NCI-H2171 treated with DMSO at 0.1 percent for 48 hours (cell line): ENCODE measurements at places on chromosomes 7 and 10.

- no peak for DNase-seq
Observed at GRCh38 chr7:68442931-68443631, 1155.2 kb upstream of the AUTS2 start.

- DNase-seq, result peak; percentile 44
Observed at GRCh38 chr10:25113191-25114035, 61.4 kb upstream of the GPR158 start.

DNA sequence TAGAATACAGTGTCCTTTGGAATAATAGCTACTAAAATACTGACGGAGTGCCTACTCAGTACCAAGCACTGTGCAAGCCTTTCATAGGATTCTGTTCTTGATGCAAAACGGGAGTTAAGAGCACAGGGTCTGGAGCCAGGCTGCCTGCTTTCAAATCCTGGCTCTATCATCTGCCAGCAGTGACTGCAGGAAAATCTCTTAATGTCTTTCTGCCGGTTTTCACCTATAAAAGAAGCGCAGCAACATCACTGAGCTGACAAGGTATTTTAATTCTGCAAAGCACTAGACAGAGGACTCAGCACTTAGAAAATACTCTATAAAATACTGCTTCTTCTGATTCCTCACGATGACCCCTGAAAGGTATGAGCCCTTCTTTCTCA, 659 bp downstream of the FIGNL1 start:
- no peak for DNase-seq

DNA sequence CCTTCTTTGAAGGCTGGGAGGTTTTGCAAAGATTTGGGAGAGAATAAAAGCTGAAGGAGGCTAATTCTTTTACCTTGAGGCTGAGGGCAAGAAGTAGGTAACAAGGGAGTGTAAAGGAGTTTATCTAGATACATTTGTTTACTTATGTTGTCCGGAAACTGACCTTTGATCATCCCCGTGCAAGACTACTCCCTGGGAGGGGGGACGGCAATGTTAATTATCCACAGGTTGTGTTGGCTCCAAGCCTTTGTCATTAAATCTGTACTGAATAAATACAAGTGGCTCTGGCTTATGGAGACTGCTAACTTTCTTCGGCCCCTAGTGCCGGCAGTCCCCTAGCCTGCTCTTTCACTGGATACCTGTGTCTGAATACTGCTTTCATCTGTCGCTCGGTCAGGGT, 1250.6 kb upstream of the LRRTM3 start:
- DNase-seq, result no peak

GRCh38 chr10:73836427-73836980, 25.1 kb upstream of the NDST2 start:
- DNase-seq, result no peak

- no peak for DNase-seq
Observed at GRCh38 chr7:2245883-2246675, 4.1 kb downstream of the NUDT1 start.

- no peak for DNase-seq
Observed at GRCh38 chr10:72800741-72801092, 92.8 kb upstream of the OIT3 start.

- DNase-seq, result no peak
Observed at GRCh38 chr7:149654588-149654987, 118.8 kb downstream of the ZNF467 start.

- DNase-seq, result no peak
Observed at GRCh38 chr10:88342733-88343310, 240.3 kb downstream of the RNLS start.

DNA sequence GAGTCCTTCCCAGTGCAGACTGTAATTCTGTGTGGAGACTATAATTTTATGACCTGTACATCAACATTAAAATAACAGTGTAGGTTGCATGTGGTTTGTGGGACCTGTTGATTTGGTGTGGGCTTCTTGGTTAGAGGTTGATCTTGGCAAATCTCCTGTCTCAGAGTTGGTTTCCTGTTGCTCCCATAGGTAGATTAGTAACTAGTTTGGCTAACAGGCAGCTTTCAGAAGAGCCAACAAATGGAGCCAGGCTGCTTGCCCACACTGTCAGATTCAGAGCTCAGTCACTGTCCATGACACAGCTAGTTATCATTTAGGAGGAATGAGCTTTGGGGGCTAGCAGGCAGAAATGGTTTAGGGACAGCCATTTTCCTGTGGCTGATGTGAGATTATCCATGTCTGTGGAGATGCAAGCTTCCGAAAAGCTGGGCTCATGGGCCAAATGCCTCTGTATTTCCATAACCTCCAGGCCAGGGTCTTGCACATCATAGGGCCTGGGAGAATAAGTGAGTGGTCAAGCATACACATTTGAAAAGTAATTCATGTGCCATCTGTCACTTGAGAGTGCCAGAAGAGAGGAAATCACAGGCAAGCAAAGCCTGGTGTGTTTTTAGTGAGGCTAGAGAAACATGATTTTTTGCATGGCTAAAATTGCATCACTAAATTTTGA, 33.4 kb downstream of the CCM2 start:
- no peak for DNase-seq

DNA sequence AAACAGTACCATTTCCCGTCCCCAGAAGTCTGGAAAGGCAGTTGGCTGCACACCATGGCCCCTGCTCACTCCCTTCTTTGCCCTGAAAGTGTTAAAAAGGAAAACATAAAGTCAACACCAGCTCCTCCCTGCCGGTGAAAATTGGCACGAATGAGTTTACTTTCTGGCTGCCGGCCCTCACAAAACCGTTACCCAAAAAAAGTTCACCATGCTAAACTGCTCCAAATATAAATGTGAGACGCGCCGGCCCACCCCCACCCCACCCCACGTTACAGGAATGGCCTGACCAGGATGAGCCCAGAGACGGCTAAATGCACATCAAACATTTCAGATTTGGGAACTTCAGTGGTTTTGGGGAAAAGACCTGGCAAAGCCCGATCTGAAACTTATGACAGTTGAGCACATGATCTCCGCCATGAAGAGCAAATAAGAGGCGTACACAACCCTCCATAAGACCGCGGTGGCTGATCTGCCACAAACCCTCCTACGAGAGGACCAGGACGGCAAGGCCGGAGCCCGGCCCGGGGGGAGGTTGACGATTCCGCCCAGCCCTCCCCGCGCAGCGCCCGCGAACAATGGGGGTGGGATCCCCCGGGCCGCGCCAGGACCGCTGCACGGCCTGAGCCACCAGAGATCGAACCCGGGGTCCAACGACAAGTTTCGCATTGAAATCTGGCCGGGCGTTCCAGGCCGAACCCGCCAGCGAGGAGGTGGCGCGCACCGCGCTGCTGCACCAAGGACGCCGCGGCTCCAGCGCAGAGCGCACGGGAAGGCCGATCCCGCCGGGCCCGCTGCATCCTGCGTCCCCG, 952 bp downstream of the DIP2C start:
- peak; percentile 6 for DNase-seq

DNA sequence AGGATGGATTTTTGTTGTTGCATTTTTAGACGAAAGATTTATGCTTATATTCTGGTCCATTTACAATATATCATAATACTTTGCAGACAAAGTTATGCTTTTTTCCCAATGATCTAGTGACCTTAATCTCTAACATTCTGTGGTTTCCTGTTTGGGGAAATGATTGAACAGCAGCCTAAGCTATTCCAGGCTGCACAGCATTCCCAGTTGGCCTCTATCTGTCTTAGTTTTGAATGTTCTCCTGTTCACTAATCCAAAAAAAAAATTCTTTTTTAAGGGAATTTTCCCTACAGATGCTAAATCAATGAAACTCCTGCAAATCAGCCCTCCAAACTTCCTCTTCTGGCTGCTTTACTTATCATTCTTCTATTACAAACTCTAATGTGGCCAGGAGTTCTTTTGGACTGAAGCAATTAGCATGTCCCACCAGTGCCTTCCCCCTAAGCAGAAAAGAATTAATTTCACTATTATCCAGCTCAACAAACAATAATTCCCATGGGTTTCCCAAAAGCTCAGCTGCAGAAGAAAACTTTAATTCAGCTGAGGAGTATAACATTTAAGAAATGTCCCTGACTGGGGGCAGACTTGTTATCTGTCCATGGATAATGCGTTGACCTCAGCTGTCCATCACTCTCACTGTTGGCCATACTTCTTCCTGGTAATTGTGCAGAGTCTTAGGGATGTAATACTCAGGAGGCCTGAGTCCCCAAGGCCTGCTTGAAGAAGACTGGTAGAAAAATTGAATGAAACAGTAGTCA, 81.9 kb upstream of the TRIL start:
- DNase-seq, result no peak

DNA sequence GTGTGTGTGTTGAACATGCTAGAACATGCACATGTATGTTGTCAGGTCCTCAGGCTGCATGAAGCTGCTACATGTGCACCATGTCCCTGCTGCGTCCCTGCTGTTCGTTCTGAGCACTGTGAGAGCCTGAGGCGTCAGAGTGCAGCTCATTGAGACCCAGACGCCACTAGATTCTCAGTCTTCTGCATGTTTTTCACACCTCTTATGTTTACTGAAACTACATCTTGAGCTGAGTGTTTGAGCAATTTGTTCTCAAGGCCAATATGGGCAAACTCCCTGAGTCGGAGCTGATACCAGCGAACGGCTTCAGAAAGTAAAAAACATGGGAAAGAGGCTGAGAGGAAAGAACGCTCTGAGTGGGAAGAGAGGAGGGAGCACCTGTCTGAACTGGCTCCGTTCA, 350.4 kb downstream of the PAXIP1 start:
- DNase-seq, result no peak

- no peak for DNase-seq
Observed at GRCh38 chr7:28688651-28689050, 269.5 kb downstream of the TRIL start.

- no peak for DNase-seq
Observed at GRCh38 chr7:94135180-94135579, 131.0 kb upstream of the BET1 start.

DNA sequence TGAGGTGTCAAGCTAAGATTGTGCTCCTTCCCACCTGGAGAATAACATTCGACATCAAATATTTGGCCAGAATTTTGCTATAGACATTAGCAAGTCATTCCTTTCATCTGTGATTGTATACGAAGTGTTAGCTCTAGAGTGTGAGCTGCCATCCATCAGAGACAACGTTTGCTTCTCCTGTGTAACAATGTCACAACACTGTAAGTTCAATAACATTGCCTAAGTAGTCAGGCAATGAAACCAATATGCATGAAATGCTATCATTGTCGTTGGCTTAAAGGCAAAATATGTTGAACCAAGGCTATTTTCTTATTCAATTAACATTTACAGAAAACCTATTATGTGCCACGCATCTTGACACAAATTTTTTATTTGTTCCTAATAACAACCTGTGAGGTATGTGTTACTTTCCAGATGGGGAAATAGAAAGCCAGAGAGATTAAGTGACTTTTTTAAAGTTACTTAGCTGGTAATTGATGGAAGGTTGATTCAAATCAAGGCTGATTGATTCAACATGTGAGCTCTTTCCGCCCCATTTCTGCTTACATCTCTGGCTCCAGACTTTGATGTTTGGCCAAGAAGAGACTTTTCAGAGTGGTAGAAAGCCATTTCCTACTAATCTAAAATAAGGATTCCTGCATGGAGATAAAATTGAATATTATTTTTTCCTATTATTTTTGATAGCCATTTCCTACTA, 32.0 kb downstream of the BET1 start:
- DNase-seq, result no peak

DNA sequence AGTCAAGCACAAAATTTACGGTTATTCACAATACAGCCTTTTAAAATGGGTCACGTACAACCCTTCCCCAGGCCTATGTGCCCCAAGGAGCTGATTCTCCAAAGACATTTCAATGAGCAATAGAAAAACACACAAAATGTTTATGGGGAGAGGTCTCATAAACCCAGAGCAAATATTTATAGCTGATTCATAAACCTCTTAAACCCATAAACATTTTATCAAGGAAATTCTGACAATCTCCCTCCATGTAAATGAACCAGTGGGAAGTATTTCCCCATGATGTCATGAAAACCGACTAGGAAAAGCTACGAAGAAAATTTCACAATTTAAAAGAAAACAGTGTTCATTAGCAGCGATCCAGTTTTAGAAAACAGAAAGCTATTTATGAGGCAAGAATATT, 36.0 kb downstream of the SFMBT2 start:
- DNase-seq, result no peak

DNA sequence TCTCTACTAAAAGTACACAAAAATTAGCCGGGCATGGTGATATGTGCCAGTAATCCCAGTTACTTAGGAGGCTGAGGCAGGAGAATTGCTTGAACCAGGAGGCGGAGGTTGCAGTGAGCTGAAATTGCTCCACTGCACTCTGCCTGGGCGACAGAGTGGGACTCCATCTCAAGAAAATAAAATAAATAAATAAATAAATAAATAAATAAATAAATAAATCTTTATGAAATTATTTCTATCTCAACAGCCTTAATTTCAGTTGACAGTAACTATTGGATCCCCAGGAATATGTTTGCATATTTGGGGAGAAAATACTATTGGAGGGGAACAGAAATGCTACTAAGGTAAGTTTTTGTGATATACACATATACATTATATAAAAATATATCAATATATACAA, 20.0 kb downstream of the TMEM229A start:
- no peak for DNase-seq

GRCh38 chr7:50355817-50356178, 51.3 kb downstream of the IKZF1 start:
- DNase-seq, result no peak

GRCh38 chr10:15452545-15452944, 81.5 kb upstream of the FAM171A1 start:
- DNase-seq, result no peak

DNA sequence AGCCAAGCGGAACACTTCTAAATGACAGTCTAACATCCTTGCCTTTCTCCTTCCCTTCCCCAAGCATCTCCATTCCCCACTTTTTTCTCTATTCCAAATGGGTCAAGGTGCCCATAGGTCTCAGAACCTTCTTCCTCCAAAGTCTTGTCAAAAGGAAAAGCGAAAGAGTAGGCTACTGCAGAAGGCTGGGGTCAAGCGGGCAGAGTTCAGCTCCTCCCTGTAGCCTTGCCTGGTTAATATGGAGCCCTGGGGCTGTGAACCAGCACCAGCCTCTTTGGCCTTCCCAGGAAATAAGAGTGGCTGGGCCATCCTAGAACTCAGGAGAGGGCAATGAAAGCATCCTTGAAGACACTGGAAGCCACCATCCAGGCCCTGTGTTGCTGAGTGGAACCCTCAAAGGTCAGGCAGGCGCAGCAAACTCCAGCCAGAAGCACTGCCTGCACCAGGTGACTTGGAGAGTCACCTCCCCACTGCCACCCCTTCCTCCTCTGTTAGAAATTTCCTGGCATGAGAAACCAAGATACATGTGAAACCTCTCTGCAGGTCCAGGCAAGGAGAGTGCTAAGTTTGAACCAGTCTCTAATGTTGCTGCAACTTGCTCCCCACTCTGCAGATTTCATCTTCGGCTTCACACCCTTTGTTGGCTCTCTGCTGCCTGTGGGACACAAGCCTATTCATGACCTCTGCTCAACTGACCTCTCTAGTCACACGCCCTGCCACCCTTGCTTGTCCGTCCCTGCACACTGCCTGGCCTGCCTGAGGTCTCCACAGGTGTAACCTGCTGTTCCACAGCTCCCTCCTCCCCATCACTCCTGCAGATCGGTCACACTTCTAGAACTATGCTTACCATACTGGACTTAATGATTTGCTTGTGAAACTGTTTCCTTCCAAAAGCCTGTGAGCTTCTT, 74.9 kb downstream of the SH3PXD2A start:
- no peak for DNase-seq
